ENCODE measurements at places on chromosomes 11 and 22.

- no peak for DNase-seq
These were observed 80.1 kb downstream of the CDKN1C start for GRCh38 chr11:2805388-2806056.

DNA sequence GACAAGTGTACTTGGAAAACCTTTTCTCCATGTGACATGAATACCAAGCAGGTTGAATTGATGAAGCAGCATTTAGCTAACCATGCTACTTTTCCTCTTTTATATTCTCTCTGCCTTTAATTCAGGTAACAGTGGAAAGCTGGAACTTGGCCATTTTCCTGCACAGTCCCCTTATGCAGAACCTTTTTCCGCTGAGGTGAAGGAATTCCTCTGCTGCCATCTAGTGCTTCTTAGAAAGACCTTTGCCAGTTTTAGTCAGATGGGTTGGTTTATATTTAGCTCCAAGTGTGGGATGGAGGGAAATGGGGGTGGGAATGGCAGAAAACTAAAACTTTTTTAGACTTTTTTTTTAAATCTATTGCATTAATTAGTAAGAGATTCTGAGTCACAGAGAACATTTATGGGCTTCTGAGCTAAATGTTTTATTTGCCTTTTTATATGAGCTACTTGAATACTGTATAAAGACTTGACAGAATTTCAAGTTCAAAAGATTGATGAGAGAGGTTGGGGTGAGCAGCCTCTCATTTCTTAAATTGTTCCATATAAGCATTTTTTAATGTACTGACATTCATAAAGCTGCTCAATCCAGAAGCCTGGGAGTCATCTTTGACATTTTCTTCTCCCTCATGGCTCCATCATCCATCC lies 153.9 kb upstream of the ZC3H12C start:
- DNase-seq: peak; percentile 76

DNA sequence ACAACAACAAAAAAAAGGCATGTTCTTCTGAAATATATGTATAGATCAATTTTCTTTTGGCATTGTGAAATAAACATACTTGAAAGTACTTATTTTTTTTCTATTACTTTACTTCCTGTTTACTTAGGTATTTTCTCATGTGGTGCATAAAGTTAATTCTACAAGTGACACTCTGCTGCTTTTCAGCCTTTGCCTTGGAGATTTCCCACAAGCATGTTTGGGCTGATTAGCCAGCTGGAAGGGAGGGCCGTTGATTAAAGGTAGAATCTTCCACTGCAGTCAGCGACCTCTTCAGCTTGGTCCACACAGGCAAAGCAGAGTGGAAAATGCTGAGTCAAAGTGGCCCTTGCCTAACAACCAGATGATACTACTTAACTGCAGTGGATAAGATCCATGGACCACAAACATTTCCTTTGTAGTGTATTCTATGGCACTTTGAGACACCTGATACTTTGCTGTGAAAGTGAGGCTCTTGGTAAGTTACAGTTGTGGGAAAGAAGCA lies 176.0 kb downstream of the ARHGAP42 start:
- no peak for DNase-seq

DNA sequence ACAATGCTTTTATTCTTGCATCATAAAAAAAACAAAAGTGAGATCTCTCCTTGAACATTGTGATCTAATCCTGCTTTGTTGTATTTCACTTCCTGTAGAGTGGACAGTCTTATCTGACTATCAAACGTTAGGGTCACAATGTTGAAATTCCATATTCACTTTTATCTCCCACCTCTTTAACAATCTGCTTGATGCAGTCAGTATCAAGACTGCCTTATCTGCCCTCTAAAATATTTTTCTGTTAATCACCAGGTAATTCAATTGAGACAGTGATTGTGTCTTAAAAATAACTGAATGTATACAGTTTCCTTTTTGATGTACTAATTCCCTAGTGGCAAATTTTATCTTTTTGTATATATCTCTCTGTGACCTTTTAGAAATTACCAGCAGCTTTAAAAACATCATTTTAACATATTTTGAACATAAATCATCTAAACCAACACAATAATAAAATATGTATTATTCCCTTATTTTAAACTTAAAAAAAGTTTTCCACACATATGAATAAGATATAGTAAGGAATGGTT lies 143.1 kb upstream of the MPPED2 start:
- DNase-seq: no peak

GRCh38 chr11:111463276-111463675 lies 48.9 kb downstream of the BTG4 start:
- DNase-seq: no peak

DNA sequence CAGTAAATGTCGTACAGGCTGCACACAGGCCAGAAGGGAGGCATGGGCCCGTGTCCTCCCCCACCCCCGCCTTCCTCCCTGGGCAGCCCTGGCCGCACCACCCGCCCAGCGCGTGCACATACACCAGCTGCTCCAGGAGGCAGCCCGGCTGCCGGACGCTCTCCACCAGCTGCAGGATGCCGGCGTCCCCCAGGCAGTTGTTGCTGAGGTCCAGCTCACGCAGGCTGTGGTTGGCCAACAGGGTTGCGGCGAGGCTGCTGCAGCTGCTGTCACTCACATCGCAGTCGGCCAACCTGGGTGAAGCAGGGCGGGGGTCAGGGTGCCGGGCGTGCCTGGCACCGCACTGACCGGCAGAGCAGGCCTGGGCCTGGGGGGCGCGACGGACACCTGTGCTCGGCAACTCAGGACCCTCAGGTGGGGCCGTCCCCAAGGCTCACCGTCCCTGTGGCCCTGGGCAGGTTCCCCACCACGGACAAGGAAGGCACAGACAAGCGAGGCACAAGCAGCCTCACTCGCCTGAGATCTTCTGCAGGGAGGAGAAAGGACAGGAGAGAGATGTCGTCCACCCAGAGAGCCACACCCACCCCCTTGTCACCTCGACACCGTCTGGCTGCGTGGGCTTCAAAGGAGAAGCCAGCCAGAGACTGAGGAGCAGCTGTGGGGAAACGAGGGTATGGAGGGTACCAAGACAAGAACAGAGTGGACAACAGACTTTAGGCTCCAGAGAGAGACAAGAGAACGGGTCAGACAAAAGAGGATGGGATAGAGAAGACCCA lies 12.1 kb downstream of the RNH1 start:
- DNase-seq: no peak

DNA sequence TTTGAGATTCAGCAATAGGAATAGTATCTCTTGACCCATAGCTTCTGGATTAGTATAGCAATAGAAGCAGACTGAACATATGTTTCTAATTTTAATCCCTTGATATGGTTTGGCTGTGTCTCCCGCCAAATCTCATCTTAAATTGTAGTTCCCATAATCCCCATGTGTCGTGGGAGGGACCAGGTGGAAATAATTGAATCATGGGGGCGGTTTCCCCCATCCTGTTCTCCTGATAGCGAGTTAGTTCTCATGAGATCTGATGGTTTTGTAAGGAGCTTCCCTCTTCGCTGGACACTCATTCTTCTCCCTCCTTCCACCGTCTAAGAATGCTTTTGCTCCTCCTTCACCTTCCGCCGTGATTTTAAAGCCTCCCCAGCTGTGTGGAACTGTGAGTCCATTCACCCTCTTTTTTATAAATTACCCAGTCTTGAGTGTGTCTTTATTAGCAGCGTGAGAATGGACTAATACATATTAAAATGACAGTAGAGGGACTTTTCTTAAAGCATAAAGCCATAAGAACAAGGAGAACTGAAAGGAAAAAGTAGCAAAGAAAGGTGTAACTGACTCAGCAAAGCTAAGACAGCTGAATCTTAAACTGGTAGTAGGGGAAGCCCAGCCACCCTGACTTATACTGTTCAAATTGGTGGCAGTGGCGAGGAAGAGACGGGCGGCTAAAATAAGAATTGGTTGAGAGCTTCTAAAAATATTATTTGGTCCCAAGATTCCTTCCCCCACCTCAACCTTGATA lies 20.3 kb upstream of the SLN start:
- no peak for DNase-seq

- no peak for DNase-seq
These were observed 11.0 kb upstream of the UCP3 start for GRCh38 chr11:74019860-74020259.

DNA sequence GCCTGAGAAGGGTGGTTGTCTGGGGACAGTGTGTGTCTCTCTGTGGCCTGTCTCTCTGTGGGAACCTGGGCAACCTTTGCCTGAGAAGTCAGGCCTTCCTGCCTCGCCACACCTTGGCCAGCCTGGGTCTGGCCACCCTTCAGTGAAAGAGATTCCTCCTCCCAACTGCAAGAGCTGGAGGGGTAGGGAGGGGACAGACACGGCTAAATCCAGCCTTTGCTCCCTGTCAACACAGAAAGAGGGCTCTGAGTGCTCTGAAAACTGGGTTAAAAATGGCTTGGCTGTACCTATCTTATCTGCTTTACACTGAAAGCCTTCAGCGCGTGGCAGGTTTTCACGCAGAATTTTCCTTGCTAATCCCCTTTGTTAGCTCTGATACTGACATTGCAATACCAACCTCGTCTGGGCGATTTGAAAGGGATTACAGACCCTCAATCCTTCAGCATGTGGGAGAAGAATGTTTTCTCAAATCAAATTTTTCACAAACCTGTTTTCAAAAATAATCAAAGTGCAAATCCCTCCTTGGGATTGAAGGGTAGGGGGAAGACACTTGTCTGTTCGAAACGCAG lies 163.7 kb downstream of the DSCAML1 start:
- DNase-seq: no peak

DNA sequence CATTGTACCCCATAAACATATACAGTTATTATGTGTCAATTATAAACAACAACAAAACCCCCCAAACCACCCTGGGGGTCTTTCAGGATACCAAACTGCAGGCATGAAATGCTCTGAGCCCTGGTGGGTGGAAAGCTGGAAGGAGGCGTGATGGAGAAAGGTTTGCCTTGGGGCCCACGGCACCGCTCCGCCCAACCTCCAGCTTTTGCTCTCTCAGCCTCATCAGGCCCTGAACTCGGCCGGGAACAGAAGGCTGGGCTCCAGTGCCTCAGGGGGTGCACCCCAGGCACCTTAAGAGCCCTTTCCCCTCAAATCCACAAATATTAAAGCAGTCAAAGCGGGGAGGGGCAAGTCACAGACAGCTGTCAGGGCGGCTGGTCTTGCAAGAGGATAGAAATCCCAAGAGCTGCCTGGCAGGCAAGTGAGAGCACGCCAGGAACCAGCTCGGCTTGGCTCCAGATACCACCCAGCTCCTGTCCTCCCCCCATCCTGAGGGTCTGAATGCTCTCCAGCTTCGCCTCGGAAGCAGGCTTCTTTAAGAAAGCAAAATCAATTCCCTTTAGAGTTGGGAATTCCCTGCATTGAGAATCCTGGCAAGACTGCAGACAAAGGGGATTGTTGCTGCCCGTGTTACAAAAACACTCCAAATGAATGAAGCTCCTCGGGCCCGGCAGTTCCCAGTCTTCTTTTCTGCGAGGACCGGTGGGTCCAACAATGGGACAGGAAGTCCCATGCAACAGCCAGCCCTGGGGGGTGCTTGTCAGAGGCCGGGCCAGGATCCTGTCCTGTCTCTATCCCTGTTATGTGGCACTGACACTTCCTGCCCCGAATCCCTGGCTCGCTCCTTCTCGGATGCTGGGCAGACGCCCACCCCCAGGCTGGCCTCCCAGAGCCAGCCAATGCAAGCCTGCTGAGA lies 80.8 kb downstream of the NAT10 start:
- DNase-seq: peak; percentile 77

- no peak for DNase-seq
These were observed 19.8 kb upstream of the OOSP1 start for GRCh38 chr11:59918480-59918879.

- no peak for DNase-seq
These were observed 100.7 kb upstream of the ANO3 start for GRCh38 chr11:26231252-26231661.

GRCh38 chr11:113184498-113184897 lies 129.9 kb upstream of the TTC12 start:
- DNase-seq: no peak

- DNase-seq: no peak
These were observed 9.7 kb downstream of the NHERF4 start for GRCh38 chr11:119194811-119195440.

- no peak for DNase-seq
These were observed 9.4 kb downstream of the TREH start for GRCh38 chr11:118670063-118670462.

DNA sequence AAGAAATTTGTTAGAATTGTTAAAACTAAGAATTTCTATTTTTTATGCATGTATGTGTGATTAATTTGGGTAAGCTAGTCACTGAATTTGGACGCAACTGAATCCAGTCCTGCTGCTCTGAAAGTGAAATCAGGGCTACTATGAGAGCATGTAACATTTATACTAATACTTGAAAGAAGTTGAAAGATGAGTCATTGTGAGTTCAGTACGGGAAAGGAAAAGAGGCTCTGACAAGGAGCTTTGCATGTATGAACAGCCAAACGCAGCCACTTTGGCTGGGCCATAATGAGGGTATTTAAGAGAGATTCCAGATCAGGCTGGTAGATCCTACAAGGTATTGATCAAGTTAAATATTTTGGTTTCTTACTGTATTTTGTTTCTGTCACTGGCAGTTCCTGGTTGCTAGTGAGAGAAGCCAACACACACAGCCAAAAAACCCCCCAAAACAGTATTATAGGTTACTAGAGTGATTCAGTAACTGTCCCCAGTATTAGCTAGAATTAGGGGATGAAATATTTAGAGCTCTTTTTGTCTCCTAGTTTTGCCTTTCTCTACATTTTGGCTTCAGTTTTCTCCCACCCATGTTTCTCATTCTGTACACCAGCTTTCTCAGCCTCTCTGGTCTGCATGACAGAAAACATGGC lies 14.1 kb downstream of the AASDHPPT start:
- no peak for DNase-seq

DNA sequence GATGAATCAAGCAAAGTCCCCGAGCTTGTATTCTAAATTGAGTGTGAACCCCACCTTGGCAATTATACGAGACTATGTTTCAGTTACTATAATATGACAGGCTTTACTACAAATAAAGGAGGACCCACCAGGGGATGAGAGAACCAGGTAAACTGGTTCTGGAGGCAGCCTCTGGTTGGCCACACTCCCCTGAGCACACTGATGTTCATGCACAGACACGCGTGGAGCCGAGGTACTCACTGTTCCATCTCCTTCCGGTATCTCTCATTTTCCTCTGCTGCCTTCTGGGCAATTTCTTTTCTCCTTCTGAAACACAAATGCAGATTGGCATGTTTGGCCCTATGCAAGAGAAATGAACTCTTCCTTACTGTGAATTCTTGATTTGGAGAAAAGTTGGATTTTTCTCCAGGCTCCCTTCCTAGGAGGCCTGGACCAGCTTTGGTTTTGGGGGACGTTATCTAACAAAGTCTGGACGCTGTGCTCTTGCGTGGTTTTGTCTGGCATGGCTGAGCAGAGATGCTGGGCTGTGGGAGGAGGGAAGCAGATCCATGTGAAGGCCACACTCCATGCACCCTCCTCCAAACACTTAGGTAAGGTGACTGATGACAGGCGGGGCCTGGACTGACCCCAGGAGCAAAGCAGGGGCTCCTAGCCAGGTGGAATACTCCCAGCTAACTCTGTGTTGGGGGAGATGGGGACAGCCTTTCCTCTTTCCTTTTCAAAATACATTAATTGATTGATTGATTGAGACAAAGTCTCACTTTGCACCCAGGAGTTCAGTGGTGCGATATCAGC lies 22.9 kb downstream of the USH1C start:
- no peak for DNase-seq
